ENCODE measurements at places on chromosomes 3 and 15. TPM values are rescaled to one million over a fixed set of nuclear protein-coding genes. Genes with fewer than 3 reads are reported as not detected.

The ACSBG1 gene
- 0.48 TPM for total RNA-seq

The GPX1 gene
- 386 TPM for total RNA-seq

DNA sequence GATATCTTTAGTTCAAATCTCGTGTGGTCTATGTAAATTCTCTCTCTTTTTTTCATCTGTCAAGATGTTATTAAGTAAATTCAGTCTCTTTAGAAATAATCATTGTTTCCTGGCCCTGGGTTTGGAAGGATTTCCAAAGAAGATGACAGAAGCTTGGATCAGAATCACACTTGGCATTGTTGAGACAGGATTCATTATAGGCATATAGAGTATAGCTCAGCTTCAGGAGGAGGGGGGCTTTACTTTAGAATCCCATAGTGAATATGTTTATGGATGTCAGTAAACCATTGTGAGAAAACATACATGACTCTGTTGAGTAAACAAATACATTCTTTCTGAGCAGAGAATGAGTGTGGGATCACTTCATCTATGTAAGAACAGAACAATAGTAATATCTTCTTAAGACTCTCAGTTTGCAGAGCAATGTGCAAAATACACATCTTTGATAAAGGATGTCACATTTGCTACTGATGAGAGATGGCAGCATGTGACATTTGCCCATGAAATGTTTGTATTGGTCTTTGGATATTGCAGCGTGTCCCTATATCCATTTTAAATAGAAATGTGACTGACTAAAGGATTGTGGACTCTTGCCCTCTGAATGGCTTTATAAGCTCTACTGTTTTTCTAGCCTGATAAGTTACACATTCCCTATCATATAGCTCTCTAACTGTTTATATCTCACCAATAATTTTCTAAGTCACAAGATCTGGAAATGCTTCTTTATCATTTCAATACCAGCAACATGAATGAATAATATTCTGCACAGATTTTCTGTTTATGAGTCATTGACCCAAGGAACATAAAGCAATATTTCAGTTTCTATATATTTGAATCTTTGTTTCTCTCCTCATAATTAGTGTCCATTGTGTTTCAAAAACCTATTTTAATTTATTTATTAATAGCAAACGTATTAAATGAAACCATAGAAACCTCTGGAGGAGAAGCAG lies 95.6 kb upstream of the THRB start:
- no peak for DNase-seq

The VIPR1 gene
- total RNA-seq: 23.9 TPM

The SLC35G2 gene
- total RNA-seq: 5.0 TPM

DNA sequence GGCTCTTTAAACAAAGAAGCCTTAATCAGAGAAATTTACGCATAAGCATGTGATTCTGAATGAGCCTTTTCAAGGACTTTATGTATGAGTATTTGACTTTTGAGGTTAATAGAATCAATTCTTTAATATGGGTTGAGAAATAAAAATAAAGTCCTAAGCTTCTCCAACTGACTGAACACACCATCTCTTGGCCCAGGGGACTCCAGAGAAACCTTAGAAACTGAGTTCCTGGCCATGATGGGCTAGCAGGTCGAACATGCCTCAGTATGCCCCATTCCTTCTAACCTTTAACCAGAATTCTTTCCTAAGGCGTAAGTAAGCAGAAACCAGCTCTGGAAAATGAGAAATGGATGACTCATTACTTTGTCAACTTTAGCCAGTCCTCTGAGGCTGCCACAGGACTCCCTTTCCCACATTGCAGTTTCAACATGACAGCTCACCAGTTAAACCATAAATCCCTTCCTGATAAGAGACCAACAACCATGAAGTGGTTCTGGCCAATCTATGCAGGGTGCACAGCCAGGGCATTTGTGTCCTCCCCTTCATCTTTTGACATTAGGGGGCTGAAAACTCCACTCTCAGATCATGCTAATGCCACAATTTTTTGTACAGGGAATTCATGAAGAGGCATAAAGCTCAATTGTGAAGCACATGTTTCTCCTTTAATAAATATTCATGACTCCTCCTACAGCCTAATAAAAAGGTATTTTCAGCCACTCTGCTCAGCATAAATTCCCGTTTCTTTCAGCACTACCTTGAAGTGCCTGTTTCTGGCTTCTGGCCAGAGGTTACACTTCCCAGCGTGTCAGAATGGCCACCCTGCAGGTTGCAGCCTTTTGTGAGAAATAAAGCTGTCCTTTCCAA lies 33.3 kb downstream of the TM4SF18 start:
- peak; percentile 76 for DNase-seq

DNA sequence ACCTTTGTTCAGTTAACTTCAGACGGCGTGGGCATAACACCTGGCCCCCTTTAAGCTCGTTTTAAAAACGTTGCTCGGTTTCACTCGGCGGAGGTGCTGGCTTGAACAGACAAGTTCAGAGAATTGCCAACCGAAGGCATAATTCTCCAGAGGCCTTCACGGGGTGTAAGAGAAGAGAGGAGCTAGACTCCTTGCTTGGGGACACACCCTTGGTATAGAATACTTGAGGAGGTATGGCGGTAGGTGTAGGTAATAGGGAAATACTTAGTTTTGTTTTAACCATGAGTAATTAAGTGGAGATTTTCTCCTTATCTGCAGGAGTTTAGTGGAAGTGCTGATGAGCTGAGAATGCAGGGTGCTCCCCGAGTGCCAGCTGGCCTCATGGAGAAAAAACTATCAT lies 921 bp downstream of the FBXL2 start:
- DNase-seq: no peak

The OR5K2 gene
- total RNA-seq: not detected

The GOLGA8M gene
- not detected for total RNA-seq

DNA sequence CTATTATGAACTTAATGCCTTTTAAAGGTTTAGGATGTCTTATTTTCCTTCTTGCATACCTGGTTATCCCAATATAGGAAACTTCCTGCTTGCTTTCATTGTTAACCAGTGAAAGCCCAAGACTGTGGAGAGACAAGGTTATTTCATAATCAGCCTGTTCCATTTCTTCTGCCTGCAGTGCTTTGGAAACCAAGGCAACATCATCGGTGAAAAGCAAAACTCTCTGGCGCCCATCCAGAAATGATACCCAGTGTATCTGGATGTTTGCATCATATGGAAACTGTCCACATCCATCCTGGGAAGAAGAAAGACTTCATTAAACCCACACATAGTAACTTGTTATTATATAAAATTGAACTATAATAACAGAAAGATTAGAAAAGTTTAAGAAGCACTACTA lies 170.1 kb downstream of the VPS13C start:
- no peak for DNase-seq

GRCh38 chr15:65805019-65805745 lies 13.1 kb upstream of the DENND4A start:
- DNase-seq: no peak

DNA sequence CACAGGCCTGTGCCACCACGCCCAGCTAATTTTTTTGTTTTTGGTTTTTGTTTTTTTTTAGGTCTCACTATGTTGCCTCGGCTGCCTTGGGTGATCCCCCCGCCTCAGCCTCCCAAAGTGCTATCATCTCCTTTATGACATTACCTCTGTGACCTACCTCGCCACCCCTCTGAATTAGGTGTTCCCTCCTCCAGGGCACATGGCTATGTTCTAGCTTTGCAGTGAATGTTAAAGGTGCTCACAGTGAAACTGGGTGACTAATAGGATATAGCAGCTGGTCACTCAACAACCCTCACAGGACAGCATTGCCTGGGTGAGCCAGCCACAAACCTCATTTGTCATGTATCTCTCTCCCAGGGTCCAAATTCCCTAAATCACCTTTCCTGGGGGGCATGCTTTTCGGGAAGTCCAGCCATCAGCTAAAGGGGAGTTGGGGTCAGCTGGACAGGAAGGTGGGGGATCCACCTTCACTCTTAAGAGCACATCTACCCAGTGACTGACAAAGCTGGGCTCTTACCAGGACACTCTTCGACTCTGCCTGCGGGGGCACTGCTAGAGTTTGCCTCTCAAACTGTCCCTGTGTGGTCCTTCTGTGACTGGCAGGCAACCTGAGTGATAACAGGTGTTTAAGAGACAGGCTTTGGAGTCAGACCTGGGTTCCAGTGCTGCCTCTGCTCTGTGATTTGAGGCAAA lies 1.6 kb upstream of the TTLL3 start:
- peak; percentile 29 for DNase-seq

GRCh38 chr3:71466483-71466882 lies 117.0 kb downstream of the FOXP1 start:
- peak; percentile 59 for DNase-seq

GRCh38 chr3:143885780-143886427 lies 37.6 kb upstream of the SLC9A9 start:
- no peak for DNase-seq

The KBTBD13 gene
- total RNA-seq: not detected

DNA sequence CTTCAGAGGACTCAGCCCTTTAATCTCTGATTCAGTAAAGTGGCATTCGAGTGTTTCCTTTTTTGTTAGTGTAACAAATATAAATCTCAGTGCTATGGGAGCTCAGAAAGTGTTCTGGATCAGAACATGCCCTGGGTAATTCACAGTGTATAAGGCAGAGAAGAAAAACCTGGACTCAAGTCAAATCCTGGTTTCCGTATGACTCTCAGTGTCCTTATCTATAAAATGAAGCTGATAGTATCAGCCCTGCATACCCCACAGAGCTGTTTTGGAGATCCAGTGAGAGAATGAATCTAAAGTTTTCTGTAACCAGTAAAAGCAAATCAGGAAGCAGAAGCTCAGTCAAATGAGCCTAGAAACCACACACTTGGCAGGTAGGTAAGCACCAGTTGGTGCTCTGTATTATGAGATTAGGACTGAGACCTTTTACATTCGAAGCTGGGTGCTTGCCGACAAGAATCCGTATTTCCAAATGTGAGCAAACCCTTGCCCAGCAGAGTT lies 67.2 kb downstream of the IL1RAP start:
- DNase-seq: no peak

DNA sequence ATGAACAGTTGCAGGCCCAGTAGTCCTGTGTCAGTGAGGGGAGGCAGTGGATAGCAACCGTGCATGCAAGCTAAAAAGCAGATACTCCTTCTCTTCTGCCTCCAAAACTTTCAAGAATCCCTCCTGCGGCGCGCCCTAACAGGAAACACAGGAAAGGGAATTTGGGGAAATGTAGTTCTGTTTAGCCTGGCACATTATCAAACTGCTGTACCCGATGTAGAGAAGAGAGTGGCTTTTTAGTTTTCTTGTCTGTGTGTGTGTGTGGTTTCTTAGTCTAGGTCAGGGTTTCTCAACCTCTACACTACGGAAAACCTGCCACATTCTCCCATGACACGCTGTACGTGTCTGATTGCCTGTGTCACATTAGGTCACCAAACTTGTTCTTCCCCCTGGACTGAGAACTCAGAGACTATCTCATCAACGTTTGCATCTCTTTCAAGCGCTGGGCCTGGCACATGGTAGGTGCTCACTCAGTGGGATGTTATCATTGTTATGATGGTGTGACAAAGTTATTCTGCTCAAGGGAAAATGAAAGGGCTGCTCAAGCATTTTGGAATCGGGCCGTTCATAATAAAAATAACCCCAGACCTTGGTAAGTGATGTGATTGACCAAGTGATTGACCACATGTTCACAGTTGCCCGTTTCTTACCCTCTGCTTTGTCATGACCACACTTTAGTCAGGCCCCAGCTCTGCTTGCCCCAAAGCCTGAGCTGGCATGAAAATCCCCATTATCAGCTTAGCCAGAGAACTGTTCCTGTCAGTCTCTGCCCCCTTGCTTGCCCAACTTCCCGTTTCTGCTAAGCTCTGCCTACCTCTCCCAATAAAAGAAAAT lies 33.2 kb downstream of the TM4SF4 start:
- DNase-seq: no peak

DNA sequence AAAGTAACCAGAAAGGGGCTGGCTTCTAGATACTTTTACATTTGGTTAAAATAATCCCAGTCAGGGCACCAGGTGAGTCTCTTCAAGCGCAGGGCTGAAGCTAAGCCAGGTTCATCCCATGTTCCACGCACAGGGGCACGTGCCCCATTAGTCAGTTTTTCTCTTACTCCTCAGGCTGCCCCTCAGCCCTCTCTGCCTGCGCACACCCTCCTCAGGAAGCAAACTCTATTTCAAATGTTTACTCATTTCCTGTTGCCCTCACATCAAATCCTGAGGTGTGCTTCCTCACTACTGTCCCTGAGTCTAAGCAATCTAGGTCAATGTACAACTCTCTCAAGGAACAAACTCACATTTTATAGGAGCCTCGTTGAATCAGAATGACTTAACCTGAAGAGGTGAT lies 48.5 kb downstream of the THBS1 start:
- no peak for DNase-seq

- no peak for DNase-seq
These were observed 120.4 kb upstream of the TSPAN3 start for GRCh38 chr15:77191230-77191834.

GRCh38 chr3:4904811-4905695 lies 74.2 kb upstream of the BHLHE40 start:
- peak; percentile 36 for DNase-seq

DNA sequence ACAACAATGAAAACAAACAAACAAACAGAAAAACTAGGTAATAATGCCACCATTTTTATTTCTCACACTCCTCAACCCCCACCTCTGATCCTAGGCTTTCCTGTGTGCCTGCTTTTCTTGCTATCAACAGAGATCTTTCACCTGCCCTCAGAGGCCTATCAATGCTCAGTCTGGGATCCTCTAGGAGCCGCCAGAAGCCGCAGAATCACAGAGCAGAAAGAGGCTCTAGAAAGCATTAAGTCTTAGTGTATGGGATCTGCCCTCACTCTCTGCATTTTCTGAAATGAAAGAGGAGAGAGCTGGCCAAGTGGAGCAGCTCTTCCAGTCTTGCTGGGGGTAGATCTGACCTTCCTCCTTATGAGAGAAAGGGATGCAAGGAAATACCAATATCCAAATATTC lies 306.8 kb downstream of the TUSC7 start:
- no peak for DNase-seq

The C2CD4A gene
- 0.09 TPM for total RNA-seq

DNA sequence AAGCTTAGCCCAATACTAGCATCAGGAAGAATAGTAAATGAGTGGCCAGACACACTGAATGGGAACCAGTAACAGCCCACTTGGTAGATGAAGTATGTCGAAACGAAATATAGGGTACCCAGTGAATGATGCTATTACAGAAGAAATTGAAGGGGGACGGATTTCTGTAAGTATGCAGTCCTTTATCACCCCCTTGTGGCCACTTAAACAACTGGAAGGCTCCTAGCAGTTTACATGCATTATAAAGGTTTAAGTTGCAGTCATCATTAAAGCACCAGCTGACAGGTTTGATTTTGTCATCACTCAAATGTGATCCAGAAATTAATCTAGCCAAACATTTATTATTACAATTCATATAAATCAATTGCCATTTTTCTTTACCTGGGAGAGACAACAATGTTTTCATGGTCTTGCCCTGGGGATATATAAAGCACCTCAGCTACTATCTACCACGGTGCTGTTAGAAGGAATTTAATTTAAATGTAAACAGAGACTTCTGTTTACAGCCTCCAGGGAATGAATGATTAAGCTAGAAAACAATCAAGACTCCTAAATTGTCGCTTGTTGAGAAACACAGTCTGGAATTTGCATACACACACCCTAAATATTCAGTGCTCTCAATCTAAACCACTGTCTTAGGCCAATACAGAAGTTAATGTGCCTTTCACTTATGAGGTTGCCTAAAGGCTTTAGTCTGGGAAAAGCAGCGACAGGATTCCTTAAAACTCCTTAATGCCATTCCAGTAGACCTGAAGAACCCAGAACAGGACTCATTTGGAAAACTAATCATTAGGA lies 7.8 kb downstream of the EIF1B start:
- DNase-seq: no peak

The SI gene
- total RNA-seq: not detected

GRCh38 chr3:8959668-8960067 lies 3.6 kb downstream of the RAD18 start:
- DNase-seq: no peak

Measured in PC-9 (cell line).